A549 treated with RU486 at 1 μM for 4 hours (cell line): ENCODE measurements at places on chromosomes 7 and 10. TPM values are rescaled to one million over a fixed set of nuclear protein-coding genes. Genes with fewer than 3 reads are reported as not detected.

The CFAP46 gene
- total RNA-seq, result 1.1 to 1.8 TPM (median 1.3 TPM) in 5 replicates

The AFAP1L2 gene
- total RNA-seq, result 18.1 to 27.0 TPM (median 25.9 TPM) in 5 replicates

The PCDH15 gene
- not detected in 5 replicates for total RNA-seq

The CLCN1 gene
- 0.06 to 0.11 TPM in 2 of 5 replicates, not detected in the others for total RNA-seq

The PKD2L1 gene
- 0.07 TPM in 1 of 5 replicates, not detected in the others for total RNA-seq

The MYOF gene
- 180 to 248 TPM (median 210 TPM) in 5 replicates for total RNA-seq

The SNCG gene
- 9.3 to 15.3 TPM (median 13.4 TPM) in 5 replicates for total RNA-seq

The UCMA gene
- not detected in 5 replicates for total RNA-seq

The HOXA13 gene
- total RNA-seq, result 0.97 to 2.2 TPM (median 2.0 TPM) in 5 replicates

The DPYSL4 gene
- total RNA-seq, result 13.4 to 19.1 TPM (median 16.4 TPM) in 5 replicates

The CTAGE15 gene
- not detected in 5 replicates for total RNA-seq

The FAM20C gene
- 27.6 to 39.7 TPM (median 34.7 TPM) in 5 replicates for total RNA-seq

The KDM7A gene
- 2.0 to 2.9 TPM (median 2.7 TPM) in 5 replicates for total RNA-seq
